ENCODE measurements at places on chromosomes 6 and 20.

DNA sequence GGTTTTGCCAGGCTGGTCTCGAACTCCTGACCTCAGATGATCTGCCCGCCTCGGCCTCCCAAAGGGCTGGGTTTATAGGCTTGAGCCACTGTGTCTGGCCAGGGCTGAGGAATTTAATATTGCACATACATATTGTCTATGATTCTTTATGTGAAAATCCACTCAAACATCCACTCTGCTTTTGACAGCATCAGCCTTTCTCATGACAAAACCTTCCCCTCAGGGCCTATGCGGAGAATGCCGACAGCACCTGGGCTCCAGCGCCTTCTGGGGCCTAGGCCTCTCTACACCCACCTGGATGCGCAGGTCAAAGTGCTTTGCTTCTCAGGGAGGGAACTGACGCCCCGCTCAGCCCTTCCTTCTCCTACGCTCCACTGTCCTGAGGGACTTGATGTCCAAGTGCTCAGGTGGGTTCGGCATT, 5.4 kb downstream of the RAMACL start:
- no peak for DNase-seq

GRCh38 chr6:166839569-166839968, 116.8 kb downstream of the RNASET2 start:
- DNase-seq: no peak

DNA sequence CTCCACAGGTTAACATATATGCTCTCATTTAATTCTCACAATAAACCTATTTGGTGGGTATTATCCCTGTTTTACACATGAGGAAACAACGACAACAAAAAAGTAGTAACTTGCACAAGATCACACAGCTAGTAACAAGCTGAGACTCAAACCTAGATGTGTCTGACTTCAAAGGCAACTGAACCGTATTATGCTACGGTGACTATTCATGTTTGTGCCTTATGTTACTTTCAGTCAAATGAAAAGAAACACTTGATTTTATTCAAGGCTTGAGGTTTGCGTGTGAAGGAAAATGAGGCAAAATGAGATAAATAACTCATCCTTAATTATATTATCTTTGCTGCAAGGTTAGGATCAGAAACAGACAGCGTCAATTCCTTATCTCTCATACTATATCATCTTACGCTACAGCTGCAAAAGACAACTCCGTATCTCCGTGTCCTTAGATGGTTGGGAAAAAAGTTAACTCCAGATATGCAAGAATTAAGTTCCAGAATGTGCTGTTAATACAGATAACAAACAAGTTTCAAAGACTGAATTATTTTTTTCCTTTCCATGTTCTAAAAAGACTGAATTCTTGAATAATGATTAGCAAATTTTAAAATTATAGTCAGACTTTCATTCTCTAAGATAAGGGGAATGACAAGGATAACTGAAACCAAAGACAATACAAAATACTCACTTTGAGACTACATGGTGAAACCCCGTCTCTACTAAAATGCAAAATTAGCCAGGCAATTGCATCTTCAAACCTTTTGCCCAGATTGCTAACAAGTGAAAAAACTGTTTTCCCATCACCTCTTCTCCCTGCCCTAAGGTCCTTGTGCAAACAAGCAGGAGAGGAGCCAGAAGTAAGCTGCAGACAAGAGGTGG, 27.8 kb downstream of the STAU1 start:
- DNase-seq: no peak

DNA sequence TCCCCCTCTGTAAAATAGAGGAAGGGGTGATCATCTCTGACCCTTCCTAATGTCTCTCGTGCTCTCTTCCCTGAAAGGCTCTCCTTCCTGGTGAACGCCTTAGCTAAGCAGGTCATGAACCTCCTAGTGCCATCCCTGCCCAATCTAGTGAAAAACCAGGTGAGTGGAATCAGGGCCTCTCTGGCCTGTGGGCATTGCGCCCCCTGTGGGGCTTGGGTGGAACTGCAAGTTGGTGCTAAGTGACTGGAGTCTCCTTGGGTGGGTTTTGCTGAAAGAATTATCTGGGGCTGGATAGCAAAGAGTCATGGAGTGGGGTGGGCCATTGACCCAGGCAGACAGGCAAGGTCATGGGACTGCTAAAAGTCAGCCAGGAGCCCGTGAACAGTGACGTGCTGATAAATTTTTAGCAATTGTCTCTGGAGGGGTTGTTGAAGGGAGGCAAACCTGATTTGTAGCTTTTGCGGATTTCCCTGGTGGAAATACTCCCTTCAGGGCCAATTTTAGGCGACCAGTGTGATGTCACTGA, 8.9 kb downstream of the BPIFB1 start:
- peak; percentile 74 for DNase-seq

- DNase-seq: no peak
Observed at GRCh38 chr6:138956244-138956924, 31.7 kb downstream of the REPS1 start.

- no peak for DNase-seq
Observed at GRCh38 chr6:19261642-19262041, 575.5 kb upstream of the ID4 start.

GRCh38 chr6:91387290-91388059, 800.6 kb upstream of the MAP3K7 start:
- no peak for DNase-seq

DNA sequence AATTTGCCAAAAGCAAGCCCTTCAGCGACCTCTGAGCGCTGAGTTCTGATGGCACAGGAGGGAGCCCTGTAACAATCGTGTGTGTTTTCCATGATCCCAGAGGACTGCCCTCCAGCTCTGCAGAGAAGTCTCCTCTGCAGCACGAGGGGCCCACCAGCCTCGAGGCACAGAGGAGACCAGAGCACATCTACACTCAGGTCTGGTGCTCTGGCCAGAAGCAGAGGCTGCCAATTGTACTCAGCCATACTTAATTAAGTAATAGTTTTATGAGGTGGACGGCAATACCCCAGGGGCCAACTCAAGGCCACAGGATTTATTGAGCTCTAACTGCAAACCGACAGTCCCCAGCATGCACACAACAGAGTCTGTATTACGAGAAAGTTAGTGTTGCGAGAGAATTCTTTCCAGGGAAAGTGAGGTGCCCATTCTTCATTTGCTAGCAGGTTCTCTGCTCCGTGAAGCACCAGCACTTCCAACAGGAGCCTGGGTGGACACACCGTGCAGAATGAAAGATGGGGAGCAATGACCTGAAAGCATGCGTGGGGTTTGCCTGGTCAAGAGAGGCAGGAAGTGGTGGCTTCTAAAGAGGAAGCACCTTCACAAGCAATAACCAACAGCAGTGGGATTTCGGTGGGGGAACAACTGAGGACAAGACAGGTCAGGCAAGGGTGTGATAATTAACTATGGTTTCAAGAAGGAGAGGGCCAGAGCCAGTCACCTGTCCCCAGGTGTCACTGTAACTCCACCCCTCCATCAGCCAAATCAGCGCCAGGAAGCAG, 92.8 kb upstream of the FOXC1 start:
- no peak for DNase-seq

GRCh38 chr6:10585209-10585845, 64.2 kb downstream of the GCNT2 start:
- no peak for DNase-seq

- DNase-seq: peak; percentile 46
Observed at GRCh38 chr20:58659841-58660240, 8.8 kb downstream of the STX16 start.

DNA sequence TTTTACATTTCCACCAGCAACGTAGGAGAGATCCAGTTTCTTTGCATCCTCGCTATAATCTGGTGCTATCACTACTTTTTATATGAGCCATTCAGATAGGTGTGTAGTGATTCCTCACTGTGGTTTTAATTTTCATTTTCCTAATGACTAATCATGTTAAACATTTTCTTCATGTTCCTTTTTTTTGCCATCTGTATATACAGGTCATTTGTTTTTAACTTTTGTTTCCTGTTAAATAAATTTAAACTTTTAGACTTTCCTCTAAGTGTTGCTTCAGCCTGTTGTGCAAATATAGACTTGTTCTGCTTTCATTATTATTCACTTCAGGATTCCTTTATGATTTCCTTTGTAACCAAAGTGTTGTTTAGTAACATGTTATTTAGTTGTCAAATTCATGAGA, 697.4 kb downstream of the PTPRT start:
- no peak for DNase-seq

DNA sequence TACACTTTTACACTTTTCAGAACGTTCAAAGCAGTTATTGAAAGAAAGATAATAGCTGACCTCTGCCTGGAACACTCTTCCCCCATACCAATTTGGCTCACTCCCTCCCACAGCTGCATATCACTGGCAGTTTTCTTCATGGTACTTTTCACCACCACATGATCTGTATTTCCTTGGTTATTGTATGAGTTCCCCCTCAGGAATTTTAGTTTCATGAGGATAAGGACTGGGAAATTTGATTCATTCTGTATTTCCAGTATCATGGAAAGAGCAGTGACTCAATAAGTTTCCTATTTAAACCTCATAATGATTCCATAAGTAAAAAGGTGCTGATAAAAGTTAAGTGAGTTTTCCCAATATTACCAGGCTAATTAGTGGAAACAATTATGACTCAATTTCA, 16.0 kb downstream of the HTR1B start:
- DNase-seq: no peak

DNA sequence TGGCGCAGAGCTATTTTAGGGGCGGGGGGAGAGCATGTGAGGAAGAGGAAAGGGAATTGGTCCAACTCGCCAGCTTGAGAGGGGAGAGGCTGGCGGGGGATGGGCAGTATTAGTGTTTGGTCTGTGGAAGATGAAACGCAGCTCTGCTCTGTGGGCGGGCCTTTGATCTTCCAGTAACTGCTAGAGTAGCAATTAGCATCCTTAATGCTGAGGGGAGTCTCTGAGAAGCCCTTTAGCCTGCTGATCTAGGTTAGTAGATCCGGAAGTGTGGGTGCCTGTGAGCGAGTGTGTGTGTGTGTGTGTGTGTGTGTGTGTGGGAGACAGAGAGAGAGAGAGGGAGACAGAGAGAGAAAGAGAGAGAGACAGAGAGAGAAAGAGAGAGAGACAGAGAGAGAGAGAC, 117.2 kb upstream of the BACH2 start:
- DNase-seq: peak; percentile 84

- no peak for DNase-seq
Observed at GRCh38 chr6:11270030-11271027, 37.9 kb upstream of the NEDD9 start.

- DNase-seq: peak; percentile 35
Observed at GRCh38 chr20:3208786-3209256, 477 bp upstream of the ITPA start.

Data from activated naive CD4-positive, alpha-beta T cell treated with anti-CD3 and anti-CD28 coated beads, Interleukin-2, amount 10 ng/mL, durations not matched to agents 7 days and 5 days (primary cell).